ENCODE measurements at places on chromosomes 5 and 9. TPM values are rescaled to one million over a fixed set of nuclear protein-coding genes. Genes with fewer than 3 reads are reported as not detected.

Gene HMGCR
- 74.8 TPM for total RNA-seq

Gene CLIC3
- total RNA-seq, result 2.5 TPM

Gene ANKRD33B
- total RNA-seq, result 6.3 TPM

Gene CBY3
- 0.58 TPM for total RNA-seq

Gene OR1J2
- total RNA-seq, result not detected

Gene TAF11L11
- total RNA-seq, result not detected

Gene NTNG2
- total RNA-seq, result 4.0 TPM

Gene CCL28
- 4.0 TPM for total RNA-seq

Gene PRR7
- 2.4 TPM for total RNA-seq

Gene SLC26A2
- 15.8 TPM for total RNA-seq

Gene MARVELD2
- total RNA-seq, result 26.8 TPM

Gene SNCAIP
- 34.0 TPM for total RNA-seq

Gene ZBTB34
- total RNA-seq, result 24.6 TPM

Gene ZNF354C
- 13.1 TPM for total RNA-seq

Gene TMEM232
- 7.3 TPM for total RNA-seq

Gene IFNA2
- total RNA-seq, result not detected

Gene INSL4
- total RNA-seq, result not detected

Gene PCDHGA9
- 9.8 TPM for total RNA-seq

Gene ISCA1
- 55.9 TPM for total RNA-seq

Gene NSMF
- 27.0 TPM for total RNA-seq

Gene HACD4
- 2.6 TPM for total RNA-seq

Gene PPIC
- 30.5 TPM for total RNA-seq

Gene PCDHGA8
- 6.2 TPM for total RNA-seq

Gene SFXN1
- 49.2 TPM for total RNA-seq

Gene TRPM3
- total RNA-seq, result 31.5 TPM

Gene TNFSF15
- total RNA-seq, result 5.8 TPM

Gene ZNF189
- total RNA-seq, result 31.7 TPM

Gene QRFP
- not detected for total RNA-seq

Gene GRXCR2
- total RNA-seq, result 0.29 TPM

Gene PCDHB11
- total RNA-seq, result 8.5 TPM

Gene IL5
- total RNA-seq, result not detected

Gene MYORG
- 7.0 TPM for total RNA-seq

Gene TAF1L
- not detected for total RNA-seq

Gene CCDC183
- 3.1 TPM for total RNA-seq

Gene BTNL3
- not detected for total RNA-seq

Gene OBP2B
- total RNA-seq, result not detected

Gene SLC34A1
- total RNA-seq, result 166 TPM

Gene PDE8B
- total RNA-seq, result 5.1 TPM

Gene ACOT12
- 1.3 TPM for total RNA-seq

Gene HTR4
- 0.35 TPM for total RNA-seq

Gene EQTN
- 1.4 TPM for total RNA-seq

Measured in metanephros (tissue), 2 donors.